ENCODE measurements at places on chromosomes 7 and 10.

GRCh38 chr10:61835946-61836887, 65.3 kb upstream of the ARID5B start:
- DNase-seq, result no peak

DNA sequence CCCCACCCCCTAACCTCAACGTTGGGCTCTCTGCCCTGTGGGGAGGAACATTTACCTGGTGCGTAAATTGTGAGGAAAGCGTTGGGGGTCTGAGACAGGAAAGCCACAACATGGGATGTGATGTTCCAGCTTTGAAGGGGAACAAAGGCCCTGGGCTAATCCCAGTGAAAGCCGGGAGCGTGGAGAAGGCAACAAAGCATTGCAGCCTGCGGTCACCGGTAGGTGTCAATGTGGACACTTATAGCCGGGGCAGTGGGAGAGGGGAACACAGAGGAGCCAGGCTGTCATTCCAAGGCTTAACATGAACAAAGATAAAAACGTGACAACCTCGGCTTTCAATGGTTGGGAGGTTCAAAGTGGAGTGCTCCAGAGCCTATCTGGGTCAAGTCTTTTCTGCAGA, 12.7 kb downstream of the PTF1A start:
- no peak for DNase-seq

- no peak for DNase-seq
These were observed 15.3 kb downstream of the UCMA start for GRCh38 chr10:13218878-13219277.

DNA sequence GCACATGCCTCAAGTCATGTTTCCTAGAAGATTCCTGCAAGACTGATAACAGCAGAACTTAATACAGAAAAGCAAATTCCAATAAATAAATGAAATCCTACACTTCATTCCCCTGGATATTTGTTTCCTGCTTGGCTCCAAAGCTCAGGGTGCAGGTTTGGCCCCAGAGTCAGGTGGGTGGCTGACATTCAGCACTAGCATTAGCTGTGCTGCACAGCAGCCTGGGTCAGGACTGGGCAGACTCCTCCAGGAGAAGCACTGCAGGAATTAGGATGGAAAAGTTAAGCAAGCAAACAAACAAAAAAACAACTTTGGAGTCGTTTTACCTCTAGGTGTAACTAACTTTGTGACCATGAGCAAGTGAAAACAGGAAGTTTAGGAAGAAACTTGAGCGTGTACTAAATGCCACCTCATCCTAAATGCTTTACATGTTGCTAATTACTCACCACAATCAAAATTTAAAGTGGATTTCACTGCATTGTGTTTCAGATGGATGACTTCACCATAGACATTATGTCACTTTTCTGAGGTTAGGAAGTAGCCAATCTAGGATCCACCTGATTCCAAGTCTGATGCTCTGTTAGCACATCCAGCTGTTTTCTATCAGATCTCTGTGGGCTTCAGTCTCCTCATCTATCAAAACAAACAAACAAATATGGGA, 239.4 kb downstream of the C7orf25 start:
- DNase-seq, result no peak

GRCh38 chr7:107972075-107972482, 30.9 kb downstream of the LAMB1 start:
- no peak for DNase-seq

GRCh38 chr7:10557375-10557774, 416.3 kb upstream of the PHF14 start:
- no peak for DNase-seq

- no peak for DNase-seq
These were observed 63.3 kb downstream of the MDFIC start for GRCh38 chr7:114985116-114985715.

DNA sequence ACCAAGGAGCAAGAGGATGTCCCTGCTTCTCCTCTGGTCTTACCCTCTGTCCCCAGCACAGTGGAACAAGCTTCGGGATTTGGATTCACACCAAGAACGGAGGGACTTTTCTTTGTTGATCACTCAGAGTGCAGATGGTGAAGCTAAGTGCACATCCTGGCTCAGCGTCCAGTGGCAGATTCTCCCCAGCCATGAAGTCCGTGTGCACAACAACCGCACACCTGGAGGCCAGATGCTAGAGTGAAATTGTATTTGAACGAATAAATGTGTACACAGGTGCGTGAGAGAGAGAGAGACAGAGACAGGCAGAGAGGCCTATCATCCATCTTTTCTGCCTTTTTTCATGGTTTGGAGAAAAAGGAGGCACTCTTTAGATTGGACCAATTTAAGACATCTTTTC, 31.5 kb downstream of the ASB13 start:
- DNase-seq, result no peak

- DNase-seq, result no peak
These were observed 71.1 kb downstream of the DIP2C start for GRCh38 chr10:618229-618989.

- DNase-seq, result no peak
These were observed 33.3 kb downstream of the UNC5B start for GRCh38 chr10:71245420-71246325.

- peak; percentile 65 for DNase-seq
These were observed 42.1 kb upstream of the ANAPC16 start for GRCh38 chr10:72173619-72174296.

DNA sequence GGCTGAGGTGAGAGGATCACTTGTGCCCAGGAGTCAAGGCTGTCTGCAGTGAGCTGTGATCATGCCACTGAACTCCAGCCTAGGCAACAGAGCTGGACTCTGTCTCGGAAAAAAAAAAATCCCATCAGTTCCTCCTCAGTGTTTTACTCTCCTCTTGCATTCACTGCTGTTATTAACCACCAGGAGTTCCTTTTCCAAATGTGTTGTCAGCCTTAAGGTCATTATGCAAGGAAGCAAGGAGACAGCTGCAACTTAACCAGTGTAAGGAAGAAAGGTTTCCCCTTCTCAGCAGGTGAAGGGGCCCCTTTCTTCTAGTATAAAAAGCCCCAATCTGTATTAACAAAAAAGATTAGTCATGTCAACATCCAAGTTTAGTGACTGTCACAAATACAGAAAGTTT, 86.6 kb upstream of the LEP start:
- DNase-seq, result no peak

- no peak for DNase-seq
These were observed 149.4 kb downstream of the WDR37 start for GRCh38 chr10:1205450-1206030.

DNA sequence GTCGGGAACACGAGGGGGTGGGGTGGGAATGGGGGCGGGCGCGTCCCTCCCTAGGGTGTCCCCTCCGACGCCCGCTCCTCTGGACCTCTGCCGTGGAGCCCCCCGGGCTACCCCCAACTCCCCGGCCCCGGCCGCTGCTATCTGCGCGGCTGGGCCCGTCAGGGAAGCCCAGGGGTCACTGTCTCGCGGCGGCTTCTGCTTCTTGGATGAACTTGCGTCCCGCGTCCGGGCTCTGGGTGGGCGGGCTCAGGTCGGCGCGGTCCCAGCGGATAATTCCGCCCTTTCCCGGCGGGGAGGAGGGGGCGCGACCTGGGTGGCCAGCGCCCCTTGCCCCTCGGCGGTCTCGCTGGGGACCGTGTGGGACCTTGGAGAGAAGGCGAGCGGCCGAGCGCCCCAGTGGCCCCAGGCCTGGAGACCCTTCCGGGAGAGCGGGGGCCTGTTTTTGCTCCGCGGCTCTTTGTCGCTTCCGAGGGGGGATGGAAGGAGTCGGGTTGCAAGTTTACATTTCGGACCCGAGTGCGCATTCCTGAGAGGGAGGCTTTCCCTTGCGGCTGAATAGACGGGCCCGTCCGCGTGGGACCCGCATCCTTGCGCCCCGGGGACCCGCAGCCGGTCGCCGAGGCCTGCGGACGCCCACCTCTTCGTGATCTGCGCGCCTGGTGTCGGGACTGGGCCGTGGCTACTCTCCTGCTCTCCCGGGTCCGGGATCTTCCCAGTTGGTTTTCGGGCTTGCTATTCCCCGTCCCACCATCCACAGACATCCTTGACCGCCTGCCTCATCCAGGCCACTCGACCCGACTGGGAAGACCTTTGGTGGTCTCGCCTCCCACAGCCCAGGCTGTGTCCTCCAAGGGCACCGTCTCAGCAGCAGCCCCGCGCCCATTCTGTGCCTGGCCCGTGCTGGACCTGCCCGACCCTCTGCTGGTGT, 812 bp downstream of the DOCK1 start:
- no peak for DNase-seq

GRCh38 chr10:74451127-74451829, 300.3 kb downstream of the ADK start:
- no peak for DNase-seq

DNA sequence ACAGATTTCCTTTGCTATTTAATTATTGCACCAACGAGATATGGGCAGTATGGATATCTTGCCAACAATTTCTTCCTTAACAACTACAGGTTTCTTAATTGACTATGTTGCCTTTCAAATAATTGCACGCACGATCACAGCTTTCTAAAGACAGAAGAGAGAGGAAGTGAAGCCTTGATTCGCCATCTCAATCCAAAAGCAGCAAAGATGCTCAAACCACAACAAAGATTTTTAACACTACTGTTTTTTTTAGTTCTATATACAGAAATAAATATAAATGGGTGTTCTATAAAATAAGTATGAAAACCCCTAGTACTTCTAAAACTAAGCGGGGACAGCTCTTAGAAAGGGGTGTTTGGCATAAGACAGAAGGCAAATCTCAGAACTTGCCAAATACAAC, 251.3 kb downstream of the SFMBT2 start:
- no peak for DNase-seq

DNA sequence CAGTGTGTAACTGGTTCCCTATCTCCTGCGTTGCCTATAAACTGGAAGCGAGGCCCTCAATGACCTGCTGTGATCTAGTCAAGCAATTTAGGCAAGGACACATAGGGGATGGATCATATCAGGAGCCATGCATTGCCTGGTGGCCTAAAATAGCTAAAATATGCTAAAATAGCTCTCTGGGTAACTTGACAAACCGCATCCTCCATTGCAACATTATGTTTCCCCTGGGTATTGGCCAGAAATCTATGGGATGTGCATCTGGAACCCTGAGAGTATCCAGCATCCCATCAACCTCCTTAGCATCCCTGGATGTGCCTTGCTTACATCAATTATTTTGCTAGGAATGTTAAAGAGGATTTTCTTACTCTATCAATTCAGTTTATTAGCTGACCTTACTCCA, 91.7 kb upstream of the ADCY1 start:
- DNase-seq, result no peak

GRCh38 chr7:28617308-28617880, 205.1 kb downstream of the CREB5 start:
- no peak for DNase-seq

DNA sequence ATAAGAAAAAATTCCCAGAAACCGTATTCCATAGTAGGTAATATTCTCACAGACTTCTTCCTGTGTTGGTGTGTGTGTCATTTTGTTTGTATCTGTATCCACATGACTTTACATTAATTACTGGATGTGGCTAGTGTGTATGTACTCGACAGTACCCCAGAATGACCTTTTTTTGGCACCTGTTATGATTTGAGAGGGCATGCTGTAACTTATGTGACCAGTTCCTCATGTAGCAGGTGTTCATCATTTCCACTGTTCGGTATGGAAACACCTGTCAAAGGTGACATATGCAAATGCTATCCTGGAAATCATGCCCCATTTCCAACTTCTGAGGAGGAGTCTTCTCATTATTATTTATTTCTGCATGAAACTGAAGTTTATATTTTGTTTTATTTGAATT, 89.3 kb downstream of the ZMYND11 start:
- DNase-seq, result peak; percentile 44

- no peak for DNase-seq
These were observed 118.6 kb upstream of the PRSS58 start for GRCh38 chr7:142376356-142376997.

DNA sequence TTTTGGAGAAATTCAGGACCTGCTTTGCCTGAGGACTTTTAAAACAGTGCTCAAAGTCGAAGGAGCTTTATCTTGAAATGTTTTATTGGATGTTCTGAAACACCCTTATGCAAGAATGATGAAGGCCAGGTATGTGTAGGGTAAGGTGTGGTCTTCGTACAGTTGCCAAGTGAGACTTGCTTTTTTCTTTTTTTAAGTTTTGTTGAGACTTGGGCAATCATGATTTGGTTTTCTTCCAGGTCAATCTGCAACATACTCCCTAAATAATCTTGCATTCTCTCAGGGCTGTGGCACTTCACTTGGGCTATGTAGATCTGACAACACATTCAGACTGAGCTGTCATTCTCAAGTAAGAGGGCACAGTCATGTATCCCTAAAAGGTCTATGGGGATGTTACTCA, 75.0 kb downstream of the GATA3 start:
- DNase-seq, result no peak

GRCh38 chr10:85407088-85407487, 959.5 kb downstream of the GRID1 start:
- DNase-seq, result no peak

- DNase-seq, result no peak
These were observed 36.7 kb downstream of the LUC7L2 start for GRCh38 chr7:139396323-139396951.

- DNase-seq, result no peak
These were observed 108.5 kb downstream of the ARHGAP12 start for GRCh38 chr10:31820096-31820495.

DNA sequence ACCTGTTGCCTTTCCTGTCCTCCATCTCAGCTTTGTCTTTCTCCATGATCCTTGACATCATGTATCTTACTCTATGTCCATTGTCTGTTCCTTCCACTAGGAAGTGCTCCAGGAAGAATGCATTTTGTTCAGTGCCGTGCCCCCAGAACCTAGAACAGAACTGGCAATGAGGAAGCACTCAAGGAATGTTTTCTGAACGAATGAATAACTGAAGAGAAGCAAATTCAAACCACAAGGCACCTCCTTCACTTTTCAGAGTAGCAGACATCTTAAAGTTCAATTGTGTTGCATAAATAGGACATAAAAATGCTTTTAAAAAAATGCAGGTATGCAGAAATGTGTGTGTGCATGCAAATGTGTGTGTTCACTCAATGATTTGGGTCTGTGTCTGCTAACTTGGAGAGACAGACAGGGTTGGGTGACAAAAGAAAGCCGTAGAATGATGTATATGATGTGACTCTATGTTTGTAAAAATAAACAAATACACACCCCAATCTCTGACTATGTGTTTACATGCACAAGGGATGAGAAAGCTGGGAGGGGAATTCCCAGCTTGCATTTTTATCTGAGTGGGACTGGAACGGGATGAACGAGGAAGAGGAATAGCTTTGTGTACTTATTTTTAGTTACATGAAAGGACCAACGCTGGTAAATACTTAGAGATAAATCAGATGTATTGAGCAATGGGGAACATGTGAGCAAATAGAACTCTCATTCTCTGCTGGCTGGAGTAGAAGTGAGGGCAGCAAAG, 237.7 kb downstream of the FANK1 start:
- no peak for DNase-seq
